Coronary artery (tissue), 2 donors: ENCODE measurements at places on chromosomes 6 and 20.

DNA sequence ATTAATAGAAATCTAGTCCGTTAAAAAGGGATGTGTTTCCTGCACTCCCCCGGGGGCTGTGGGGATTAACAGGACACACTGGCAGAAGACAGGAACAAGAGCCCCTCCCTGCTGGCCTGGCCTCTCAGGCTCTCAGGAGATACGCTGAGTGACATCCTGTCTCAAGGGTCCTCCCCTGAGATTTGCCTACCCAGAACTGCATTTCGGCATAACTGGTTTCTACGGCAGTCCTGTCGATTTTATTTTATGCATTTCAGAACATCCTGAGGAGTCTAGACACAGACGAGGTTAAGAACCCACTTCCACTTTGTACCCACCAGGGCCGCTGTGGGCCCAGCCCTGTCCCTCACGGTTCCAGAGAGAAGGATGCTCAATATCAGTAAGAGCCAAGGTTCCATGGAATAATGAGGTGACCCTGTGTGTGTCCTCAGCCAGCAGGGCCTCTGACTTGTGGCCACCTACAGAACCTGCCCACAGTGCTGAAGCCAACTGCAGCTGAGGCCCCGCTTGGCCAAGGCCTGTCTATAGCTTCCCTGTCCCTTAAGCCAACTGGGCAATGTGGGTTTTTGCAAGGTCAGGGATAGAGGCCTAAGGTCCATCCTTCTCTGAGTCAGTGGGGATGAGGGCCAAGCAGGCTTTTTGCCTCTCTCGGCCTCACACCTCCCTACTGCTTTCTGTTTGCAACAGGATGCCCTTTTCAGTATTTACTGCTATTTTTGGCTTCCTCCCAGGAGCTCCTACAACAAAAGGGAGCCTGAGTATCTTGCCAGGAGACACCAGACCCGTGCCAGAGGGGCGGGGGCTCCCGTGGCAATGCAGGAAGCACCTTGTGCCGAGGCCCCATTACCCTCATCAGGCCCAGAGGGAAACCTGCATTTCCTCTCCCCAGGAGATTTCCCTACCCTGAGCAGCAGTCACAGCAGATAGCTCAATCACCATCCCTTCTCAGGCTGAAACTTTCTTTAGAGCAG is 14.7 kb downstream of the UQCC2 start:
- no peak for DNase-seq

- no peak for DNase-seq
Measured at GRCh38 chr6:157281570-157281969, 41.7 kb downstream of the TMEM242 start.

DNA sequence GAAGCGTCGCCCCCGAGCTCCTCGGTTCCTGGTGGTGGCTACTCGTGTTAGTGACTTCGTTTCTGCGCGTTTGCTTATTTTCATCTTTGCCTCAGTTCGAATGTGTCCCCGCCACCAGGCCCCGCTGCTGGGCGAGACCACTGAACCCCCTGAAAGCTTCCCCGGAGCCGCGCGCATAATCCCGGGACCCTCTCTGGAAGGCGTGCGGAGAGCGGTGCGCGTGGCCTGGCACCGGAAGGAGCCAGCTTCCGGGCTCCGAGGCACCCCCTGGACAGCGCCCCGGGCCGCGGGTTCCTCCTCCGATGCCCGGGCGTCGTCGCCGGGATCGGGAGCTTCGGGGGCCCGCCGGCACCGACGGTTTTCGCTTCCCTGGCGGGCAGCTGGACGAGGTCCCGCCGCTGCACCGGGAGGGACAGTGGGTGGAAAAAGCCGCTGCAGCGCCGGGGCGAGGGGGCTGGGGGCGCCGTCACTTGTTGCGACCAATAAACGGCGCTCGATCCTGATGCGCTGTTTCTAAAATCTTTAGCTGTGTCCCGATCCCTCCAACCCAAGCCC is 643 bp upstream of the SLC35D3 start:
- DNase-seq, result no peak

GRCh38 chr6:91566467-91566866 is 979.6 kb upstream of the MAP3K7 start:
- no peak for DNase-seq

- no peak for DNase-seq
Measured at GRCh38 chr6:152387091-152387490, 250.1 kb downstream of the SYNE1 start.

GRCh38 chr6:149488815-149489214 is 4.0 kb upstream of the ZC3H12D start:
- DNase-seq, result no peak
